ENCODE measurements at places on chromosomes 16 and 17.

DNA sequence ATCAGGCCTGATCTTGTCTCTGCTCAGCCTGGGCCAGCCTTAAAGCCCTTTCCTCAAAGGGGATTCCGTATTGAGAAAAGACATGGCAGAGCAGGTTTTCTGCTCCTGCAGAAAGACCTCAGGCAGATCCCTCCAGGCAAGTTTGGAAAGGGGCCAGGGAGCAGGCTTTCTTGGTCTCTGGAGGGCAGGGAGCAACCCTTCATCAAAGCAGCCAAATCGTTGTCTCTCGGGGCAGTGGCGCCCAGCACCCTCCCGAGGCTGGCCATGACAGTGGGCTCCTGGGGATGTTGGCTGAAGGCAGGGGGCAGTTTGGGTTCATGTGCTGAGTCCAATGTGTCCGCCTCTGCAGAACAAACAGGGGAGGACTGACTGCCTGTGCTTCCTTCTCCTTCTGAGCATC is 168.4 kb upstream of the WSCD1 start:
- no peak for DNase-seq

DNA sequence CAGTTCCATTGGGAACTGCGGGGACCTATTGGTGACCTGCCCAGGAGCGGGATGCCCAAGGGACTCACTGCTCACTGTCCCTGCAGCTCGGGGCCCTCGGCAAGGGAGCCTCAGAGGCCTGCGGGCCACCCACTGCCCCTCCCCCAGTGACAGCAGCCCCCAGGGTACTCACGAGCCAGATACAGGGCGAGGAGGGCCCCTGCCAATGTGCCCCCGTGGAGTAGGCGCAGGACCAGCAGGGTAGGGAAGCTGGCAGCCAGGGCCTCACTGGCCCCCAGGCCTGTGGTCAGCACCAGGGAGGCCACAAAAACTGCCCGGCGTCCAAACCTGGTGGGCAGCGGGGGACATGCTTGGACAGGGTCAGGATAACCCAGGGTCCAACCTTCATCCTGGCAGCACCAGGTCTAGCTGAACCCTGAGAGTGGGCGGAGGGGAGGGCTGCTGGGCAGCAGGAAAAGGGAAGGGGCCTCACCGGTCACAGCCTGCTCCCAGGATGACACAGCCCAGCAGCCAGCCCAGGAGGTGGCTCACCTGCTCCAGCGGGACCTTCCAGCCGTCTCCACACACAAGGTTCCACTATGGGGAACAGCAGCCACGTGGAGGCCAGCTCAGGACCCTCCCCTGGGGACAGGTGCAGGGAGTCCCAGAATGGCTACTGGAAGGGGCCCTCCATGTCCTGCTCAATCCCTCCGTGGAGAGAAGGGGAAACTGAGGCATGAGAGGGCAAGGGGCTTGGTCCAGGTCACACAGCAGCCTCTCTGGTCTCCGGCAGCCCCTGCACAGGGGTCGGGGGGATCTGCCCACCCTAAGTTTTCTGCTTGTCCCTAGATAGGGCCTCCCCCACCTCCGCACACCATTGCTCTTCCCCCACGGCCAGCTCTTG is 855 bp downstream of the SLC22A31 start:
- no peak for DNase-seq

DNA sequence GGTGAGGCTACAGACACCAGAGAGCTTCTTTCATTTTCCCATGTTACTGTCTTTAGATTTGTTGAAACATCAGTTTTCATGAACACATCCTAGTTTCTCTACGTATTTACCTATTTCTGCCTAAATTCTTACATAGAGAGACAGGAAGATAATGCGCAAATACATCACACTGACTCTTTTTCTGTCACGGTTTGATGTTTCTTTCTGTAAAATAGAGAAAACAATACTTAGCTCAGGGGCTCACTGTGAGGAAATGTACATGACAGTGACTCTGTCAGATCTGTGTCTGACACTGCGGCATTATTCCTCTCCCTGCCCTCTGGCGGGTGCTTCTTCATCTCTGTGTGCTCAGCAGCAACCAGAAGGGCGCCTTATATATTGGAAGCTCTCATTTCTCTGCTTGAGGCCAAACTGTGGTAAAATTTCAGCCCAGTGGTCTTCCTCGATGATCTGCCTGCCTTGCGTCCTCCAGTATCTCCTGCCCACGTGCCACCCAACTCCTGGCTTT is 264.1 kb downstream of the PHKB start:
- DNase-seq = no peak

GRCh38 chr17:77109764-77110359 is 30.9 kb upstream of the SEC14L1 start:
- no peak for DNase-seq

- no peak for DNase-seq
Measured at GRCh38 chr16:53598511-53599275, 95.7 kb upstream of the AKTIP start.

DNA sequence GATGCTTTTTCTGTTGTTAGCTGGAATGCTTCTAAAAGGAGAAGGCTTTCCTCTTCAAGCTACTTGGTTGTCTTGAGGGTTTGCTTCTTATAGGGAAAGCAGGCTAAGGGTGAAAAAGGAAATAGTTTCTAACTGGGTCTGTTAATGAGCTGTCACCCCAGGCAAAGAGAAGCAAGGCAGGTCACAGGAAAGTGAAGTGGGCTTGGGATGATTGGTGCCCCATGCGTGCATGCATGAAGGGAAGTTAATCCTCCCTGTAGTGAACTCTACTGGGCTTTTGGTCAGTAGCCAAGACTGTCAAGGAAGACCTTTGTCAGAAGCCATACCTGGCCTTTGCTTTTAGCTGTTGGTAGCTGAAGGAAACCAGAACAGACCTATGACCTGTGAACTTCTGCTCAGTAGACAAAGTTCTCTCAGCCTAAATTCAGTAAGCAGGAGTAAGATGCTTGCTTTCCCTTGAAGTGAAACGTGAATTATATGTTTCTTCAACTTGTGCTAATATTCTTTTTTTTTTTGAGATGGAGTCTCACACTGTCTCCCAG is 16.5 kb downstream of the TENT4B start:
- no peak for DNase-seq

DNA sequence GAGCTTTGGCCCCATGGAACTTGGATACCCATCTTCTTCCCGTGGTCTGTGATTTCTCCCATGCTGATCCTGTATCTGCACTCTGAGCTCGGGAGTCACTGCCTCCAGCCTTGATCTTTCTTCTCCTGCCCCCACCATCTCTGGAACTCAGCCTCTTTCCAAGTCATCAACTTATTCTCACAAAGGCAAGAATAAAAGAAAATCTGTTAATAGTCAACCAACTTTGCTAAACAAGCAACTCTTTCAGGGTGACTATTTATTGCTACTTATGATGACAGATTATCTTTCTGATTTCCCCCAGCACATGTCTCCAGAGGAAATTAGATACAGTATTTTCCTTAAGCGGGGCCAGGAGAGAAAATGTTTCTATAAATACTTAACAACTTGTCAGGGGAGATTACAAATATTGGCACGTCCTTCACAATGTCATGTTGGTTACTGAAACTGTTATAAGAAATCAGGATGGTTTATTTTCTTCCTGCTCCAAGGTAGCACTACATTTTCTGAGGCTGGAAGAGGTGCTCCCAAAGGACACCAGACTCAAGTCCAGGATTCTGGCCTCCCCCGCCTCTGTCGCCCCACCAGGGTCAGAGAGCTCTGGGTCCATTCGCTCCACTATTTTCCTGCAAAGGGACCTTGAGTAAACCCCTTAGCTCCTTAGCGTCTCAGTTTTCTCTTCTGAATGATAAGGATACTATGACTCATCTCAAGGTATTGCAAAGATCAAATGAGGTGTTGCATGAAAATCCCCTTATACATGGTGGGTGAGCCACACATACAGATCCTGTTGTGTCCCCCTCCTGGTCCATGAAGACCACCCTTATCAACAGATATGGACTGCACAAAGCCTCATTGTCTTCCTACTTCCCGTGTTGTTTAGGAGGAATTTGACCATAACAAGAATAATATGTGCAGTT is 205.2 kb upstream of the WSCD1 start:
- no peak for DNase-seq

GRCh38 chr17:17691468-17692263 is 10.4 kb downstream of the RAI1 start:
- no peak for DNase-seq

GRCh38 chr17:40021451-40021971 is 6.3 kb downstream of the CSF3 start:
- no peak for DNase-seq

- no peak for DNase-seq
Measured at GRCh38 chr17:55846745-55847144, 95.9 kb downstream of the PCTP start.

- DNase-seq = no peak
Measured at GRCh38 chr17:78249074-78249817, 17.8 kb downstream of the TMEM235 start.

- DNase-seq = peak; percentile 4
Measured at GRCh38 chr17:52710363-52710901, 551.9 kb upstream of the CA10 start.

DNA sequence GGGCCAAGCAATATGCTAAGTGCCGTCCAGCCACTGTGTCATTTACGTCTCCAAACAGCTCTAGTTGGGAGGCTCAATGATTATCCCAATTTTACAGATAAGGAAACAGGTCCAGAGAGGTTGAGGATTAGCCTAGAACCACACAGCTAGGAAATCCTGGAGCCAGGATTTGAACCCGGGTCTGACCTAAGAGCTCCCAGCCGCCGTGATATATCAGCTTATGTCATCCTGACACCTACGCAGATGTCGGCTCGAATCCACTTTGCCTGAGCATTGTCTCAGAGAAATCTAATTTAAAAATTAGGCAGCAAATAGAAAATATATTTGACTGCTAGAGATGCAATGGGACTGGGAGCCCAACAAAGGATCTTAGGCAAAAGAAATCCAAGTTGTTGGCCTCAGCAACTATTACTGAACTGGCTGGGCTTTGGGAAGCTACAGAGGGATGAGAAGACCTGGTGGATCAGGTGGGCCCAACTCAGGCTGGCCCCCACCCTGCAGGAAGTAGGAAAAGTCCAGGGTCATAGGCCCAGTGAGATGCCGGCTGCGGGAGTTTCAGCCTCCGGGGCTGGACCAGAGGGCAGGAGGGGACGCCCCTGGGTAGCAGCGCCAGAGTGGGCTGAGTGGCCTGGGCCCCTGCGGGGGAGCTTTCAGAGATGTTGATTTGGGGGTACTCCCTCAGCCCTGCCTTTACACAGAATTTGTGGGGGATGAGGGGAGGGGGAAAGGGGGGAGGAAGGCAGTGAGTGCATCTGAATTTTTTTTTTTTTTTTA is 35.1 kb upstream of the IL21R start:
- no peak for DNase-seq

DNA sequence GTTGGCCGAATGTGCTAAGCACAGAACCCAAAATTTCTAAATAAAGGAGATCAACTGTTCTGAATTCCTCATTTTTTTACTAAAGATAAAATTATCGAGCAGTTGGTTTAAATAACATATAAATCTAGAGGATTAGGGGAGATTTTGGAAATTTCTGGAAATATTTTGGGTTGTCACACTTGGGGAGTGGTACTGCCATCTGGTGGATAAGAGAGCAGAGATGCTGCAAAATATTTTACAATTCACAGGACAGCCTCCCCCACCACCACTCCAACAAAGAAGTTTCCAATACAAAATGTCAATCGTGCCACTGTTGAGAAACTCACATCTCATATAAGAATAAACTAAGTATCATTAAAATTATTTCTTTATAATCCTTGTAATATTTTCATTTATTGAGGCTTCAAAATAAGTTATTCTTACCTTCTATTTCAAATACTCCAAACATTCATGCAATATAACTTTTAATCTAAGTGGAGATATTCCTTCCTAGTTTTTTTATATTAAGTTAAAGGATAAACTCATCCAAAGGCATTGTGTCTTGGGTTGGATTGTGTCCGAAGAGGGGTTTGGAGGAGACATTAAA is 17.0 kb upstream of the ABCA8 start:
- no peak for DNase-seq

DNA sequence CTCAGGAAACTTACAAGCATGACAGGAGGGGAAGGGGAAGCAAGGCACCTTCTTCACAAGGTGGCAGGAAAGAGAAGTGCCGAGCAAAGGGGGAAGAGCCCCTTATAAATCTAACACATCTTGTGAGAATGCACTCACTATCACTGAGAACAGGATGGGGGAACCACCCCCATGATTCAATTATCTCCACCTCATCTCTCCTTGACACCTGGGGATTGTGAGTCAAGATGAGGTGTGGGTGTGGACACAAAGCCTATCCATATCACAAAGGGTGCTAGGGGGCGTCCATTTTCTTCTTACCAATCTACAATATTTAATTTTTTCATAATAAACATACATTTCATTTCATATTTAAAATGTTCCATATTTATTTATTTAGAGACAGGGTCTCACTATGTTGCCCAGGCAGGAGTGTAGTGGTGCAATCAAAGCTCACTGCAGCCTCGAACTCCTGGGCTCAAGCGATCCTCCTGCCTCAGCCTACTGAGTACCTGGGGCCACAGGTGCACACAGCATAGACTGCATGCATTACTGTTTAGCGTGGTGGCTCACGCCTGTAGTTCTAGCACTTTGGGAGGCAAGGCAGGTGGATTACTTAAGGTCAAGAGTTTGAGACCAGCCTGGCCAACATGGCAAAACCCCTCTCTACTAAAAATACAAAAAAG is 26.5 kb upstream of the FAAP100 start:
- no peak for DNase-seq

DNA sequence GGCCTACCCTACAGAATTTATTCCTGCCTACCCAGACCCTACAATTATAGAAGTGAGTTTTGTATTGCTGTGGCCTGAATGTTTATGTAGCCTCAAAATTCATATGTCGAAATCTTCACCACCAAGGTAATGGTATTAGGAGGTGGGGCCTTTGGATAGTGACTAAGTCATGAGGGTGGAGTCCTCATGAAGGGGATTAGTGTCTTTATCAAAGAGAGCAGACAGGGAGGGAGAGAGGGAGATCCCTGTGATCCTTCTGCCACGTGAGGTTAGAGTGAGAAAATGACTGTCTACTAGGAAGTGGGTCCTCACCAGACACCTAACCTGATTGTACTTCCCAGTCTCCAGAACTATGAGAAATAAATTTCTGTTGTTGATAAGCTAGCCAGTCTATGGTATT is 981 bp upstream of the DUXB start:
- DNase-seq = no peak

DNA sequence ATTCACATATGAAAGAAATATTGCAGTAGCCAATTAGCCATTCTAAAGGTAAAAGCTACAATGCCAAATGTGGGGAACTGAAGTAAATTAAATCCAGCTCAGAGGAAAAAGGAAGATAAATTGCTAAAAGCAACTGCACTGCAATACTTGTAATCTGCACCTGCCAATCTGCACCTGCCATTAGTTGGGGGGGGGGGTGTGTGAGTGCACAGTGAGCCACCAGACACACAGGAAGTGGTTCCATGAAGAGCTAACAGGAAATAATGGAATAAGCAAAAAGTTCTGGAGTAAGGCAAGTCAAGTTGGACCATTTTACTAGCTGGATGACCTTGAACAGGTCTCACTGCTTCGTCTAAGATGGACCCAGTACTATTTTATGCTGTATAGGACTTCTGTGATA is 191.8 kb downstream of the PARN start:
- DNase-seq = no peak
